ENCODE measurements at places on chromosomes 3 and 15.

- DNase-seq = no peak
These were observed 12.6 kb upstream of the APH1B start for GRCh38 chr15:63264688-63265293.

- DNase-seq = no peak
These were observed 78.9 kb downstream of the ESYT3 start for GRCh38 chr3:138513090-138513843.

GRCh38 chr3:11328196-11328945, 56.2 kb downstream of the ATG7 start:
- no peak for DNase-seq

GRCh38 chr15:78977091-78977571, 32.3 kb upstream of the CTSH start:
- DNase-seq = no peak

GRCh38 chr3:109930582-109930981, 593.2 kb upstream of the DPPA4 start:
- no peak for DNase-seq

DNA sequence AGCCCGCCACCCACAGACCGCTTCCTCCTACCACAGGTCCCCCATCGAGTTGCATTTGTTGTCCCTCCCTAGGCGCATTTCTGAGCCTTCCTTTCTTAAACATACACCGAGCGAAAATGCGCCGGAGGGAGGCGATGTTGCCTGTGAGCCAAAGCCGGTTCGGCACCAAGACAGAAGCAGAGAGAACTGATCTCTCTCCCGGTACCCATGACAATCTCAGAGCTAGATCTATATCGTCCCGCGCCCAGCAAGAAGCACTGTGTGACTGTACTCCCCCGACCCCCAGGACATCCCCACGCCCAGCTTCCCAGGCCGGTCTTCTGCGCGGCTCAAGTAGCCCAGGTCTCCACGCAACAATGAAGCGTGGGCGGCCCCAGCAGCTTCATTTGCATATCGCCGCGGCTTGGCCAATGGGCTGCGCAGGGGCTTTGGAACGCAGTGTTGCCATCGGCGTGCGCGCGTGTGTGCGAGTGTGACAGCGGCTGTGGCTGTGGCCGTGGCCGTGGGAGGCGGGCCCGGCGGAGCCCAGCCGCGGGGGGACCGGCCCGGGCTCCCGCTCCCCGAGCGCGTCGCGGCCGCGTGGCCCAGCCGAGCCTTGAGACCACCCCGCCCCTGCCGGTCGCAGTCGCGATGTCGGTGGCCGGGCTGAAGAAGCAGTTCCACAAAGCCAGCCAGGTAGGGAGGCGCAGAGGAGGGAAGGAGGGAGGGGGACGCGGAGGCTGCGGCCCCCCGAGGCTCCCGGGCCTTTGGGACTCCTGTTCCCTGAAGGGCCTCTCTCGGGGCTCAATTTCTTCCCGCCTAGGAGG, at the start of gene SH3GL3:
Gene SH3GL3, plus strand, starts transcription at position 438 of the 806 bp plus-strand sequence. Its CDS starts 193 bp downstream, at position 631.
- DNase-seq = no peak

DNA sequence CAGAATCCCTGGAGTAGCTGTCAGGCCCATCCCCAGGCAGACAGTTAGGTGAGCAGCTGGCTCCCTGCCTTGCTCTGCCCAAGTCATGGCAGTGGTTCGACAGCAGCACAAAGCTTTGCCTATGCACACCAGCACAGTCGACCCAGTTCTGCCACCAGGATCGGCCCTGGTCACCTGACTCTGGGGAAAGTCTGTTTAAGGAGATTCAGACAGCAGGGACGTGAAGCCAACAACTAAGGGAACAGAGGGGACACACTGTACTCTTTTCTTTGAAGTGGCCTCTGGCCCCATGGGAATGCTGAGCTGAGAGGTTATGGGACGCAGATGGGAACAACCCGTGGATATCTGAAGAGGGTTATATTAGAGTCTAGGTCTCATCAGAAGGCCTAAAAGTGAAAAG, 134.8 kb downstream of the CHDH start:
- no peak for DNase-seq

- no peak for DNase-seq
These were observed 442.8 kb upstream of the ARRDC4 start for GRCh38 chr15:97517737-97518136.

DNA sequence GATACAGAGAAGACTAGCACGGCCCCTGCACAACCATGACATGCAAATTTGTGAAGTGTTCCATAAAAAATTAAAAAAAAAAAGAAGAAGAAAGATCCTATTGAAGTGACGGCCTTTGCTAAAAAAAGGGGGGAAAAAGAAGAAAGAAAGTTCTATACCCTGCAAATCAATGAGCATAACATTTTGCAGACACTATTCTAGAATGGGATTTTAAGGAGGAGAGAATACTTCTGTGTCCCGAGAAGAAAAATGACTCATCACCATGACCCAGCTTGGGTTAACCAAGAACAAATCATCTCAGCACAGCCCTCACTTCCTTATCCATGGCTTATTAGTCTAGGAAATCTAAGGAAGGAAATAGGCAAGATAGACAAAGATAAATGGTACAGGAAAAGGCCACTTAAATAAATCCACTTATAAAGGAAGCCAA, 7.4 kb upstream of the SH3BP5 start:
- no peak for DNase-seq

DNA sequence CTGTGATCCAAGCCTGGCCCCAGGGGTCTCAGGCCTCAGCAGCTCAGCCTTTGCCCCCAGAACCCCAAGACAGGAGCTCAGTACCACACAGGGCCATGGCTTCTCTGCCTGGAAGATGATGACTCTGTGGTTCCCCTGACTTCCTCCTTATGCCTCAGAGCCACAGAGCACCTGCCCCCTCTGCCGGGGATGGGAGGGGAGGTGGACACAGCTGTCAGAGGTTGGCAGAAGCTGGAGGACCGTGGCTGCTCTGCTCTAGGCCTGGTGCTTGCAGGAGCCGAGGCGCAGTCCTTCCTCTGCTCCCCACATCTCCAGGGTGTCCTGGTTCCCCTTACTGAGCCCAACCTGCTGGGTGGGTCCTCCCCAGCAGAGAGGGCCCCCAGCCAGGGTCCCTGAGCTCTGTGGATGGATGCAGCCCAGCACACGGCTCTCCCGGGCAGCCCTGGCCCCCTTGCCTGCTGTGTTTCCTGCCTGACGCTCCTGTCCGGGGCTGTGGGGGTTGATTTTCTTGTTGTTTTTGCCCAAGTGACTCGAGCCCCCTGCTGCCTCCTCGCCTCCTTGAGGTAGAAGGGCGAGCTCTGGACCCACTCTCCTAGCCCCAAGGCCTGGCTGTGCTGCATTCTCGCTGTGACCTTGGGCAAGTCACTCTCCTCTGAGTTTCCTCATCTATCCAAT, 36.6 kb downstream of the PSTPIP1 start:
- DNase-seq = no peak

All from stimulated activated CD8-positive, alpha-beta memory T cell treated with anti-CD3 and anti-CD28 coated beads, Interleukin-15, amount 100 ng/mL, for 4 hours (primary cell).